Sigmoid colon (tissue), 7 donors: ENCODE measurements at places on chromosomes 6 and 20.

GRCh38 chr6:152474354-152474753 lies 162.8 kb downstream of the SYNE1 start:
- no peak for DNase-seq
- H3K36me3 ChIP-seq = no peaks in the 10 kb centered on the region
- H3K27ac ChIP-seq = no peak overlapping the region
- H3K27me3 ChIP-seq = no peaks in the 10 kb centered on the region

GRCh38 chr20:11411765-11412164 lies 505.9 kb upstream of the BTBD3 start:
- no peak overlapping the region for H3K4me3 ChIP-seq
- no peak for DNase-seq
- H3K36me3 ChIP-seq = no peaks in the 10 kb centered on the region
- no peaks in the 10 kb centered on the region for H3K4me1 ChIP-seq

GRCh38 chr20:46709055-46709458 lies 392 bp upstream of the SLC2A10 start:
- no peaks in the 10 kb centered on the region for H3K4me1 ChIP-seq
- H3K27ac ChIP-seq = peak overlapping the region; percentile 80
- no peaks in the 10 kb centered on the region for H3K36me3 ChIP-seq
- DNase-seq = no peak
- H3K4me3 ChIP-seq = peak overlapping the region; percentile 80

GRCh38 chr6:167699141-167699931 lies 127.4 kb upstream of the AFDN start:
- no peaks in the 10 kb centered on the region for H3K4me1 ChIP-seq
- peak overlapping the region; percentile 43 for H3K27ac ChIP-seq
- no peak overlapping the region for H3K4me3 ChIP-seq
- H3K27me3 ChIP-seq = no peaks in the 10 kb centered on the region
- no peaks in the 10 kb centered on the region for H3K36me3 ChIP-seq
- peak; percentile 82 for DNase-seq

DNA sequence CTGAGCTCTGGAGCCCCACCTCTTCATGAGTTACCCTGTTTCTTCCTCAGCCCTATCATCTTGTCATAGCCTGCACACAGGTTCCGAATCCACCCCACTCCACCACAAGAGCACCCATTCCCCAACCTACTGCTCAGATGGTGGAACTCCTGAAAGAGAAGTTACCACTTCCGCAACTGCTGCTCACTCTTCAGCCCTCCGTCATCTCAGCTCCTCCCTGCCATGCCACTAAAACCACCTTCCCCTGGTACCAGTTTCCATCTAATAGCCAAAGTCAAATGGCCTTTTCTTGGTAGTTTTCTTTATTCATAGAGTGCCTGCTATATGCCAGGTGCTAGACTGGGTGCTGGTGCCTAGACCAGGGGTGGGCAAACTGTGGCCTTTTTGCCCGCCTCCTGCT lies 3.9 kb downstream of the RAB22A start:
- peaks cover 26% of the 10 kb centered on the region for H3K4me1 ChIP-seq
- no peak overlapping the region for H3K27ac ChIP-seq
- no peak for DNase-seq
- no peak overlapping the region for H3K4me3 ChIP-seq
- no peaks in the 10 kb centered on the region for H3K36me3 ChIP-seq

DNA sequence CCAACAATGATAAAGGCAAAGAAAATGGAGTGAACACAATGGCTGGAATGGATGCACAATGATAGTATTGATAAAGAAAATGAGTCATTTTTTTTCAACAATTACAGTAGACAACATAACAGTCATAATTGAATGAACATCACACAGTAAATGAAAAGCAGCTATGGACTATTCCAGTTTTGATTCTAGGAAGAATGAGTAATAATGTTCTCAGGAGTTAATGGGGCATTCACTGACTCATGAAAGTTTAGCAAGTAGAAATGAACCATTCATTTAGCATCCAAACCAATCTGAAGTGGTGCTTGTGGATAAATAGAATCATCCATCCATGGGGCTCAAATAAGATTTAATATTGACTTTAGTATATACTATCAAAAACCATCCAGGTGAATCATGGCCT lies 1029.5 kb upstream of the GJE1 start:
- no peak for DNase-seq
- no peaks in the 10 kb centered on the region for H3K36me3 ChIP-seq
- H3K27ac ChIP-seq = no peak overlapping the region

- DNase-seq = no peak
- no peaks in the 10 kb centered on the region for H3K27me3 ChIP-seq
- H3K4me3 ChIP-seq = no peak overlapping the region
These were observed 33.3 kb downstream of the DTNBP1 start for GRCh38 chr6:15629487-15629886.

GRCh38 chr20:5353624-5354496 lies 37.1 kb upstream of the PROKR2 start:
- no peak for DNase-seq
- H3K4me1 ChIP-seq = no peaks in the 10 kb centered on the region
- no peaks in the 10 kb centered on the region for H3K27me3 ChIP-seq
- no peak overlapping the region for H3K27ac ChIP-seq
- no peaks in the 10 kb centered on the region for H3K36me3 ChIP-seq

DNA sequence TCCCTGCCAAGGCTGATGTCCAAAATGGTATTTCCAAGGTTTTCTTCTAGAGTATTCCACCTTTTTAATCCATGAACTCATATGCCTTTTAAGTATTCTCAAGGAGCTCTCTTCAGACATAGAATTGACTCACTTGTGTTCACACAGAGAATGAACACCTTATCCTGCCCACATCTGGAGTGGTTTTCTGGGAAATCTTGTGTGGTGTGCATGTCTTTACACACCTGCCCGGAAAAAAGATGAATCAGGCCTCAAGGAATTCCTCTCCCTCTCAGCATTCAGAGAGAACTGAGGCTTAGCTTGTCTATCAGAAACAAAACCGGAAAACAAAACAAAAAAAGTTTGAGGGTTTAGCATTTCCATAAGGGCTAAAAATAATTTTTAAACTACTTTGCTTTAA lies 148.8 kb downstream of the TFAP2A start:
- no peak overlapping the region for H3K27ac ChIP-seq
- DNase-seq = no peak
- H3K27me3 ChIP-seq = no peaks in the 10 kb centered on the region
- no peaks in the 10 kb centered on the region for H3K36me3 ChIP-seq
- H3K4me1 ChIP-seq = no peaks in the 10 kb centered on the region

DNA sequence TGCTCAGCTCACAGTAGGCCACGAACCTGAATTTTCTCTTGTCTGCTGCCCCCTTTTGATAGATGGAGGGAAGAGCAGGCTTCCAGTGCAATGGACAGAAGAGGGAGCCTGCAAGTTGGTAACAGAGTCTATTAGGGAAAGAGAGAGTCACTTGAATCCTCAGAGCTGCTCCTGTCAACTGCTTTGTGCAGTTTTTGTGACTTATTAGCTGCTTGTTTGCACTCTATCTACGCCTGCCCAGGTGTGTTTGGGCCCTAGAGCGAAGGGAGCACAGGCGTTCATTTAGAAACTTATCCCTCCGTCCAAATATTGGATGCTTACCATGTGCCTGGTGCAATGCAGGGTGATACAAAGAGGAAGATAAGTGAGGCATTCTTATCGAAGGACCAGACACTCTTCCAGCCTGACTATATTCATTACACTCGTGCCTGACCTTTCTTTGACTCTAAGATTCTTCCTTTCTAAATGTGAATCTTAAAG lies 11.6 kb upstream of the SLC2A12 start:
- no peaks in the 10 kb centered on the region for H3K36me3 ChIP-seq
- H3K27me3 ChIP-seq = no peaks in the 10 kb centered on the region
- peak overlapping the region; percentile 50 for H3K27ac ChIP-seq
- DNase-seq = peak; percentile 79
- H3K4me3 ChIP-seq = no peak overlapping the region
- H3K4me1 ChIP-seq = peaks cover 34% of the 10 kb centered on the region

DNA sequence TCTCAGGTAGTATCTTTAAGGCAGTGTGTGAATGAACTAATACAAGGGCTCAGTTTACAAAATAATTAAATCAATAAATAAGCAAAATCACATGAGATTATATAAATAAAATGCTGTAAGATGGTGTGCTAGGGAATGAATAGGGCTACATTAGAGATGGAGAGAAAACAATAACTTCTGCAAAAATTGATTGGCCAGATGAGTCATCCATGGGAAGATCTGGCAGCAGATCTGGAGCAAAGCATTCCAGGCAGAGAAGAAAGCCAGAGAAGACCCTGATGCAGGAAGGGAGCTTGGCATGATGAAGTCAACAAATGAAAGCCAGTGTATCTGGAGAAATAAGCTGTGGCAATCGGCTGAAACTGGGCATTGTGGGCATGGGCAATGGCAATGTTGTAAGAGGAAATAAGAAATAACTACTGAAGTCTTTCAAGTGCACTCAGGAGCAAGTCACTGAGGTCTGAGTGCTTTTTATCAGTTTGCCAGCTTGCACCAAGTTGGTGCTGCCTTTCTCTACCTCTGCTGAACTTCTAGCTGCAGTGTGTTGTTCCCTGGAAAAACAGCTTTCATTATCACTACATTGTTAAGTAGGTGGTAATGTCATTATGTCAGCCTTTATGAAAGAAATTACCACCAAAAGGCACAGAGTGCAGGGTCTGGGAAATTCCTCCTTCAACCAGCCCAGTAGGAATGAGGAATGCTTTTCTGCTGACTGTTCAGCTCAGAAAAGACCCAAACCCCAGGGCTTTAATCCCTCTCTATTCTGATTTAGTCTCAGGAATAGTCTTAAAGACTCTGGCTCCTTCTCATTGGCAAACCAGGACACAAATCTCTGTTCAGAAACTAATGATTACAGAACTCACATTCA lies 231.6 kb downstream of the HTR1B start:
- H3K27ac ChIP-seq = no peak overlapping the region
- no peaks in the 10 kb centered on the region for H3K27me3 ChIP-seq
- H3K4me3 ChIP-seq = no peak overlapping the region
- H3K36me3 ChIP-seq = no peaks in the 10 kb centered on the region
- H3K4me1 ChIP-seq = no peaks in the 10 kb centered on the region

- no peak overlapping the region for H3K4me3 ChIP-seq
- DNase-seq = no peak
- no peaks in the 10 kb centered on the region for H3K4me1 ChIP-seq
- H3K27ac ChIP-seq = no peak overlapping the region
- H3K27me3 ChIP-seq = no peaks in the 10 kb centered on the region
These were observed 31.8 kb upstream of the PBOV1 start for GRCh38 chr6:138250053-138250452.

DNA sequence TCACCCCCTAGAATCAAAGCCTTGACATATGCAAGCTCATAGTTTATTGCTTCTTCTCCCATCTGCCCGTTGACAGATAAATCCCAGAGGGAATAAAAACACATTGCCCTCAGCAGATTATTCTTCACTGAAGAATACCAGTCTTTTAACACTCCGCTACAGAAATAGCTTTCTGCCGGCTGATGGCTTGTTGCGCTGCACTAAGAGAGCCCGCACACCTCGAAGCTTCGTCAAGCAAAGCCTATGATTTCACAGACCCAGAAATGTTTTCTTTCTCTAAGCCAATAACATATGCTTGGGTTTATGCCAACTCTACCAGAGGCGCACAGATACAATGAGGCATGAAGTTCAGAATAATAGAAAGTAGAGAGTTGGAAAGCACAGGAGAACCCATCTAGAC lies 208.9 kb upstream of the FOXQ1 start:
- H3K4me1 ChIP-seq = no peaks in the 10 kb centered on the region
- no peak for DNase-seq
- H3K27me3 ChIP-seq = no peaks in the 10 kb centered on the region
- H3K36me3 ChIP-seq = no peaks in the 10 kb centered on the region

DNA sequence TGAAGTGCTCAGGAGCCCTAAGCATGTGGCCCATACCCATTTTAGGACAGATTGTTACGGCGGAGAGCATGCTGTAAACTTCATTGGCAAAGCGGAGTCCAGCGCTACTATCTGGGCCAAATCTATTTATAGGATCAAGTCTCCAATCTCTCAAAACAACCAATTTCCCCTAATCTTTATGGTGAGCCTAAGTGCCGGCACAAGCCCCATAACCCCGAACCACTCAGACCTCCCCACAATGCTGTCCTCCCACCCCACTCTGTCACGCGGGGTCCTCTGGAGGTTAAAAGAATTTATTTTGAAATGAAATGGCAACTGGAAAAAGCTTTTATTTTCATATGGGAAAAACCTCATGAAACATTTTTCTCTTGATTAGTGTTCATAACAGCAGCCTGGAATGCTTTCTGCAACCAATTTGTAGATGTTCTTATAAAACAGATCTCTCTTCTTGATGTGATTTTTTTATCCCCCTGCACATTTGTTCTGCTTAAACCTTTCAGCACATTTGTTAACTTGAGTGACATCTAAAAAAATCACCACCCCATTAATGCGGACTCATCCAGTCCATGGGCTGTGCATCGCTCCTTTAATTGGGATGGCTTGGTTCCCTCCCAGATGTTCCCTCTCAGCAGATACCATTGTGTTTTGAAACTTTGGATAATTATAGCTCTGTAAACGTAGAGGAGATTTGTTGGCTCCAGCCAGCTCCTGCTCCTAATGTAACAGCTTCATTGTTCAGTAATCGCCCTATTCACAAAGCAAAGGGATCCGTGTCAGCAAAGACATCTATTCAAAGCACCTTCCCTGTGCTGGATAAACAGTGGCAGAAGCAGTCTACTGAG lies 323.6 kb downstream of the CD83 start:
- H3K27me3 ChIP-seq = no peaks in the 10 kb centered on the region
- DNase-seq = peak; percentile 85
- no peaks in the 10 kb centered on the region for H3K36me3 ChIP-seq
- peak overlapping the region; percentile 70 for H3K27ac ChIP-seq
- no peak overlapping the region for H3K4me3 ChIP-seq

GRCh38 chr6:163384510-163384909 lies 30.0 kb upstream of the QKI start:
- no peak overlapping the region for H3K27ac ChIP-seq
- H3K4me3 ChIP-seq = no peak overlapping the region
- DNase-seq = no peak

GRCh38 chr6:137247724-137248123 lies 28.5 kb upstream of the IFNGR1 start:
- no peaks in the 10 kb centered on the region for H3K27me3 ChIP-seq
- H3K4me1 ChIP-seq = no peaks in the 10 kb centered on the region
- no peak overlapping the region for H3K4me3 ChIP-seq
- no peak overlapping the region for H3K27ac ChIP-seq
- DNase-seq = no peak

GRCh38 chr6:142694054-142694453 lies 250.9 kb downstream of the HIVEP2 start:
- peaks cover 7% of the 10 kb centered on the region for H3K4me1 ChIP-seq
- no peaks in the 10 kb centered on the region for H3K36me3 ChIP-seq
- no peak for DNase-seq
- H3K4me3 ChIP-seq = no peak overlapping the region
- H3K27ac ChIP-seq = no peak overlapping the region

GRCh38 chr6:132952031-132952867 lies 137.9 kb downstream of the RPS12 start:
- H3K27ac ChIP-seq = no peak overlapping the region
- H3K27me3 ChIP-seq = no peaks in the 10 kb centered on the region
